Cortex of kidney (tissue), 1 donor: ENCODE measurements at places on chromosomes 5 and 9.

DNA sequence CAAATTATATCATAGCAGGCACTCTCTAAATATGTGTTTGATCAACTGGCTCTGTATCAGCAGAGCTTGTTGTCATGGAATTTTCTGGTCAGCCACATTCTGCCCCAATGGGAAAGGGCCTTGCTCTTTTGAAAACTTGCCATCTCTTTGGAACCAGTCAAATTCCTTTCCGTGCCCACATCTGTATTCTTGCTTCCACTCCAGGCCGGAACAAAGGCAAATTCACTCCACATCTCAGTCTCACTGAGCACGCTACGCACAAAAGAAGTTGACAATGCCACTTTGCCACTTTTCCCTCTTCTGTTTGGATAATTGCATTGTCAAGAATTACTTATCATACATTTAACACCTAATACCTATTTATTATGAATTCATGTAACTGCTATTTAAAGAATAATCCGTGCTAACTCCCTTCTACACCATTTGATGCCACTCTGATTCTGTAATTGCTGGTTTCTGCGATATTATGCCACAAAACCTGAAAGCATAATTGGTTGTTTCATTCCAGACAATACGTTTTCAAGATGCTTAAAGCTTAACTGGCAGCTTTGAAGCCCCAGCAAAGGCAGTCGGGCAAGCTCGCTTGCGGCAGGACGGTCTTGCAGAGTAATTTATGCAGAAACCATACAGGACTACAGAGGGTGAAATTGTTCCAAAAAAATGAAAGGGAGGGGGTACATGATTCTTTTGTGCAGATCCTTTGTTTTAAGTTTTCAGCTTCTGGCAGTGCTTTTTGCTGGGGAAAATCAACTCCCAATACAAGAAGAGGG is 277.7 kb downstream of the MSX2 start:
- no peak for DNase-seq

- no peak for DNase-seq
Observed at GRCh38 chr9:32828861-32829260, 45.5 kb downstream of the TMEM215 start.

DNA sequence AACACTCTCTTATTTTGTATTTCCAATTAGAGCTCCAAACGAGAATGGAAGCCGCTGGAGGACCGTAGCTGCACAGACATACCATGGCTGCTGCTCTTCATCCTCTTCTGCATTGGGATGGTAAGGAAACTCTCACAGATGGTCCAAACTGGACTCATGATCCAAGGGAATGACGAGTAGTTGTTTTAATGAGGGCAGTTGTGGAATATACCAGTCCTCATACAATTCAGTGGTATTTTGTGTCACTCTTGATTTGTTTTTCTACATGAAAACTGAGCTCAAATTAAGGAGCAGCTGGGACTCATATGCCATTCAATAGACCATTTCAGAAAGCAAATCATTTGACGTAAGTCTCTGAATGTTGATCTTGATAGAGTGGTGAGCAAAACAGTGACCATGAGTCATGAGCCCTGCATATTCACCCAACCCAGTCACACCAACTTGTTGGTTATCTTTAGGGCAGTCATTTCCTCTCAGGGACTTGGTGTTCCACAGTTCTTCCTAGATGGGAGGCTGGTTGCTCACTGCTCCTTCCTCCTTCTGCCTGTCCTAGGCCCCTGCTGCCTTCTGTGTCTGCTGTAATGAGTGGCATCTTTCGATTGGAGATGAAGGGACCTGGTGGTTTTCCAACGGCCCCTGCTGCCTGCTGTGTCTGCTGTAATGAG is 54.9 kb downstream of the SLC44A1 start:
- DNase-seq: no peak

GRCh38 chr5:95959888-95960666 is 1.6 kb downstream of the ELL2 start:
- DNase-seq: no peak

GRCh38 chr9:26779062-26779461 is 113.5 kb downstream of the CAAP1 start:
- no peak for DNase-seq

DNA sequence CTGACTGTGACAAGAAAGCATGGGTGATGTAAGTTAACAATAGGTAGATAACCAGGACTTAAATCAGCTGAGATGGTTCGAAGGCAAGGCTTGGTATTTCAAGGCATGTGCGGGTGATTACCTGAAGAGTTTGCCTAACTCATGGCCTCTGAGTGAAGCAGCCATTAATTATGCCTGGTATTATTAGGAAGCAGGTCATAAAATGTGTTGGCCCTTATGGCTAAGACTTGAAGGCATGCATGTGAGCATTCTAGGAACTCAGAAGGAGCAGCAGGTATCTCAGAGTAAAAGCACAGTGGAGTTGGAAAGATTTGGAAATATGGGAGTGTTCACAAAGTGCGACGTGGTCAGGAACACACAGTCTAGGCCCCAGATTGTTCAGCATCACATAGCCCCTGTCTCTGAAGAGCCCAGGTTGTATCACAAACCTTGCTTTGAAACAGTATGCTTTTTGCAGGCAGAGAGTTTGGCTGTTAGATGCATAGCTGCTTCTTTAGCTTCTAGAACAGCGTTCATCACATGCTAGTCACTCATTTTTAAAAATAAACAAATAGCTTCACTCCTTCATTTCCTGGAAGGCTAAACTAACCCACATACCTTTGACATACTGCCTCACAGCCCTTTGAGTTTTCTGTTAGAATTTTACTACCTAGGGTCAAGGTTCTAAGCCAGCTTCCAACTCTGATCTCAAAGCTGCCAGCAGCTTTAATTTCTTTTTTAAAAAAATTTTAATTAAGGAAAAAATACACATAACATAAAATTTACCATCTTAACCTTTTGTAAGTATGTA is 2.1 kb downstream of the HEXB start:
- no peak for DNase-seq

DNA sequence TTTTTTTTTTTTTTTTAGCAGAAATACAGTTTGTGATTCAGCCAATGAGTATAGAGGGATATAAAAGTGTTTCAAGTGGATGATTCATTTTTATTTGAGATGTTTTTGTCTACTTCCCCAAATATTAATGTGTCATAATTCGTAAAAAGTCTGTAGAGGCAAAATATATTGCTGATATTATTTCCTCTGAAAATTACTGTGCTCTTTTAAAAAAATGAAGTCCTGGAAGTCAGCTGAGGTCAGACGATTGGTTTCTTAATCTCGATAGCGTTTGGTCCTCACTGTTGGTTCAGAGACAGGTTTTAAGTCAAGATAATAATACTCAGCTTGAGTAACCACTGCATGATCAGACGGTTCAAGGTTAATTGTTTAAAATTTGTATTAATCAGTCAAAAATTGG is 19.5 kb downstream of the IL9 start:
- DNase-seq: no peak

DNA sequence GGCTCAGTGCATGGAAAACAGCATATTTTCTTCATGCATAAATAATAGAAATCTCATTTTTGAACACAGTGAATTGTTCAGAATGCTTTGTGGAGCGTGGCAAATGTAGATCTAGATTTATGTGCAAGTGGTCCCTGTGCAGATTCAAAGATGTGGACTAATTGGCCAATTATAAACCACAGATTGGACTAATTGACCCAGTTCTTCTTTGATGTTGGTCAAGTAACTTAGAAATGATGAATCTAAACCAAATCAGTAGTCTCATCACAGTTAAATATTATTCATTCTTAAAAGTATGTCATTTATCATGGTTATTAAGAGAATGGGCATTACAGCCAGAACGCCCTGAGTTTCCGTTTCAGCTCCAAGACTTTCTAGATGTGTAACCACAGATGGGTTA is 11.7 kb upstream of the PDE4D start:
- no peak for DNase-seq

GRCh38 chr5:165863239-165863638 is 2357.8 kb downstream of the MAT2B start:
- DNase-seq: no peak

DNA sequence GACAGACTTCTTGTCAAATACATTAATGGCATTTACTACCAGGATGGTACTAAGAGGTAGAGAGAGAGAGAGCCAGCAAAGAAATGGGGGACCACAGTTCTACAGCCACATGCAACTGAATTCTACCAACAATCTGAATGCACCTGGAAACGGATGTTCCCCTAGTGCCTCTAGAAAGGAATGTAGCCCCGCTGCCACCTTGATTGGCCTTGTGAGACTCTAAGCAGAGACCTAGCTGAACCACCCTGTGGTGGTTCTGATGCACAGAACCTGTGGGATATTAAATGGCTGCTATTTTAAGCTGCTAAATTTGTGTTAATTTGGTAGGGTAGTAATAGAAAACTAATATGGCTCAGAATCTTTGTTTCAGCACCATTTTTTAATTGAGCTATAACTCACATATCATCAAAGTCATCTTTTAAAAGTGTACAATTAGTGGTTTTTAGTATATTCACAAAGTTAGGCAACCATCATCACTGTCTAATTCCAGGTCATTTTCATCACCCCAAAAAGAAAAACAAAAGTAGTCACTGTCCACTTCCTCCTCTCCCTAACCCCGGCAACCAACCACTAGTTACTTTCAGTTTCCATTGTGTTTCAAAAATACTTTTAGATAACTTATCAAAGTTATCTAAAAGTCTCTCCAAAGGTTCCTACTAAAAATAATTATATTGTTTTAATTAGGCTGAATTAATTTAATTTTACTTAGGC is 51.7 kb downstream of the CPLANE1 start:
- DNase-seq: no peak

DNA sequence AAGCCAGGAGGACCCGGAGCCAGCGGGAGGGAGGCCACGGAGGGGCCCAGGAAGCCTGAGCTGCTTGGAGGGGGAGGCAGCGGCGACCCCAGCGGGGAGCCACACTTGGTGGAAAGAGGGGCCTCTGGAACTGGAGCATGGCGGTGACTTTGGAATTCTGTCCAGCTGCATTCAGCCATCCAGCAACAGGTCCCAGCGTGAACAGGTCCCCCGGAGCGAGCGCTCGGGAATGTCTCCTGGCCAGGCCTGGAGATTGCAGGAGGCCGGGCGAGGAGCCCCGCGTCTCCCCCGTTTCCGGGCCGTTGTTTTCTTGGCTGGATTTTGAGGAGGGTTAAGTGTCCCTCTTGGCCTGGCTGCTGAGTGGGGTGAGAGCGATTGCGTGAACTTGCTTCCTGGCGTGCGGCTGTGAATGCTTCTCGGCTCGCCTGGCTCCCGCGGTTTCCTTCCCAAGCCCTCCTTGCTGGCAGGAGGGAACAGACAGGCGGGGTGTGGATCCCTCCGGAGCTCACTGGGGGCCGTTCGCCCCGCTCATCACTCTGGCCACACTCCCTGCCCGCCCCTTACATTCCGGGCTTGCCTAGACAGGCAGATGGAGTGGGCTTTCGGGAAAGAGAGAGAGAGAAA is 125.3 kb upstream of the IRX4 start:
- DNase-seq: no peak

GRCh38 chr9:128125580-128126354 is 1.8 kb downstream of the PTGES2 start:
- DNase-seq: no peak

- DNase-seq: no peak
Observed at GRCh38 chr5:118379470-118379869, 608.9 kb downstream of the DTWD2 start.

- no peak for DNase-seq
Observed at GRCh38 chr5:141373673-141374317, at the start of gene PCDHGA6. Gene PCDHGA6, plus strand, starts transcription at chr5:141373891. Its CDS starts 193 bp downstream, at chr5:141374084.

DNA sequence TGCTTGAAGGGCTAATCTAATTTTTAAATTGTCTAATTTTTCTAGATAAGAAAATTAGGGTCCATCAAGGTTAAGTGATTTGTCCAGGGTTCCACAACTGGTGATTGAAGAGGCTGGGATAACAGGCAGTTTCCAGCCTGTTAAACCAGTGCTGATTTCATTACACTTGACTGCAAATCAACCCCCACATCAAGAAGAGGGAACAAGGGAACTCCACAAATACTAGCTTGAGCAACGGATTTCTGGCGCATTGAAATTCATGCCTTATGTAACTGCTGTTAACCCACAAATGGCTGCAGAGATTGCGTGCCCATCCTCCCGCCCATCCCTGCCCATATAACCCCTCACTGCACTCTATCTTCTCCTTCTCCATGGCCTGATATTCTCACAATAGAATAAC is 10.0 kb downstream of the PLPPR1 start:
- no peak for DNase-seq

DNA sequence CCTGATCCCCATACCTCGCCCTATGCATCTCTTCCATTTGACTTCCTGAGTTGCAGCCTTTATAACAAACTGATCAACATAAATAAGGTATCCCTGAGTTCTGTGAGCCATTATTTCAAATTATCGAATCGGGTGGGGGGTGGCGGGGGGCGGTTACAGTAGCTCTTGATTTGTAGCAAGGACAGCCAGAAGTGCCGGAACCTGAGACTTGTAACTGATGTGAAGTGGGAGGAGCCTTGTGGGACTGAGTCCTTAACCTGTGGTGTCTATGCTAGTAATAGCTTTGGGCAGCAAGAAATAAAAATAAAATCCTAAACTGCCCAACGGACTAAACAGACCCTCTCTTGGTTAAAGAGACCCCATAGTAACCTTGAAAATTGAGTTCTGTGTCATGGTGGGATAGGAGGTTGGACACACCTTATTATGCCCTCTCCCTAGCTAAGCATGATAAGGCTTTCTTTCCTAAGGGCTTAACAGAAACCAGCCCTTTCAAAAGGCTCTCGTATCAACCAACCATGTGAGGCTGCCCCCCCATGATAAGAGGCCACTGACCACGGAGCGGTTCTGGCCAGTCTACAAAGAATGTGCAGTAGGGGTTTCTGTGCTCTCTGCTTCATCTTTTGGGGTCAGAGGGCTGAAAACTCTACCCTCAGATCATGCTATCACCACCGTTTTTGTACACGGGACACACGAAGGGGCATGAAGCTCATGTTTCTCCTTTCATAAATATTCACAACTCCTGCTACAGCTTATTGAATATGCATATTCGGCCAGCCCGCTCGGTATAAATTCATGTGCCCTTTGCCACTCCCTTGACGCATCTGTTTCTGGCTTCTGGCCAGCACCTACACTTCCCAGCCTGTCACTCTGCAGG is 39.5 kb upstream of the IQGAP2 start:
- no peak for DNase-seq

DNA sequence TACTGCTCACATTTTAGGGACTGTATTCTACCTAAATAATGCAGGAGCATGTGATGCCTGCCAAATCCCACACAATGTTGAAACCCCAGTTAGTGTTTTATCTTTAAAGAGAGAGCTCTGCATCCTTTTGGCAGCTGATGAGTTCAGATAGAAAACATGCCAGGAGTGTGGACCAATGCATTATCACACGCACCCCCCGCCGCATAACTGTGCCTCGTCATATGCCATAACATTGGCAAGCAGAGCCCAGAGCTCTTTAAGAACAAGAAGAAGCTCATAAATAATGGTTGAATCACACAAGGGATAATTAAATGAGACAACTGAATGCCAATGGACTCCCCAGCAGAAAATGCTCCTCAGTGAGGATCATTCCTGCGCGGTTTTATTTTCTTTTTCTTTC is 52.8 kb upstream of the RORB start:
- DNase-seq: no peak

- DNase-seq: no peak
Observed at GRCh38 chr9:86410281-86410680, 56.1 kb upstream of the TUT7 start.

- no peak for DNase-seq
Observed at GRCh38 chr5:66629446-66629845, 33.3 kb downstream of the MAST4 start.

- DNase-seq: no peak
Observed at GRCh38 chr5:78806544-78806943, 158.0 kb upstream of the LHFPL2 start.
